ENCODE measurements at places on chromosomes 7 and 10.

- peak; percentile 53 for DNase-seq
These were observed 920.9 kb downstream of the LRMDA start for GRCh38 chr10:76352300-76352699.

GRCh38 chr10:124955243-124955642 lies 13.3 kb downstream of the ZRANB1 start:
- DNase-seq, result no peak

DNA sequence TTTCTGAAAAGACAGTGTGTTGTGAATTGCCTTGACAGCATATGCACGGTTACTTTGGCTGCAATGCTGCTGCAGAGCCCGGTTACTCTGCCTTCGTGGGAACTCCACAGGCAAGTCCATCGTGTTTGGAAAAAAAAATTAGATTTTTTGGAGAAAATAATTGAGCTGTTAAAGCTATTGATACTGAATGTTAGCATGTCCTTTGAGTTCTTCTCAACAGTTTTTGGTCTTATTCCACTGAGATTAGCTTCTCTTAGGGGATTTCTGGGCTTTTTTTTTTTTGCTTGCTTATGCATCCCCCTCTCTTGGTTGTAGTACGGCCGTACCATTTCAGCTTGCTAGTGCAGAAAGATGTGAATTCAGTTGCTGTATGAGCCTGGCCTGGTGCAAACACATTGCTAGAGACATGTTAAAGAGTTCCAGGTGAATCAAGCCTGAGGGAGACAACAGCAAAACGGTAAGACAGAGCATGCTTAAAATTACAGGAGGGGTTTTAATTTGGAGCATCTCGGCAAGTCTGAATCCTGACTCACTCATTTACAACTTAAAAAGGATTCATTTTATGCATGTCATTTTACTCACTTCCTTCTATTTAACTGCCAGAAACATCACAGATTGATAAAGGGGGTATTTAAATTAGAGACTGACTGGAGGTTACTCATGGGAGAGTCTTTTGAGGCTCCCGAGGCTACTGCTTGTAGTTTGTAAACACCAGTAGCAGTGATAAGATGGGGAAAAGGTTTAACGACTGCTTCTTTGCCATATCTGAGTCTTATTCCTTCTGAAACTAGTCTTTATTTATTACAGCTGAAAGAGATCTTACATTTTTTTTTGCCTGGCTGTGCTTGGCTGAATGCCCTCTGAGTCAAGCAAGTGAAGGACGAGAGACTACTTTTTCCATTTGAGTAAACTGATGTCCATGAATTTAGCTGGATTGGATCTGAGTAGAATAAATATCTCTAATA lies 113.7 kb downstream of the CDK14 start:
- peak; percentile 37 for DNase-seq

- DNase-seq, result no peak
These were observed 4.1 kb upstream of the CALML5 start for GRCh38 chr10:5503477-5503835.

DNA sequence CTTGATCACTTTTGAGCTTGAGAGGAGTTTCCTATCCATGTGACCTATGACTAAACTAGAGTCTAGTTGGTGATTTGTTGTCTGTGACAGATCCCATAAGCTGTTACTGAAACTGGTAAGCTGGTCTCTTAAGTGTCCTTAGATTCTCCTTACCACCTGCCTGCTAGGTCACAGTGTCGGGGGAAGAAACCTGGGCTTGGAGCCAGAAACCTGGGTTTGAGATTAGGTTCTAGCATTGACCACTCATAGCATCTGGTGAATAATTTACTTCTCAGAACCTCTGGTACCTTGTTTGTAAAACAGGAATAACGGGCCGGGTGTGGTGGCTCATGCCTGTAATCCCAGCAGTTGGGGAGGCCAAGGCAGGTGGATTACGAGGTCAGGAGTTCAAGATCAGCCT lies 21.8 kb upstream of the ITPRID1 start:
- DNase-seq, result no peak

DNA sequence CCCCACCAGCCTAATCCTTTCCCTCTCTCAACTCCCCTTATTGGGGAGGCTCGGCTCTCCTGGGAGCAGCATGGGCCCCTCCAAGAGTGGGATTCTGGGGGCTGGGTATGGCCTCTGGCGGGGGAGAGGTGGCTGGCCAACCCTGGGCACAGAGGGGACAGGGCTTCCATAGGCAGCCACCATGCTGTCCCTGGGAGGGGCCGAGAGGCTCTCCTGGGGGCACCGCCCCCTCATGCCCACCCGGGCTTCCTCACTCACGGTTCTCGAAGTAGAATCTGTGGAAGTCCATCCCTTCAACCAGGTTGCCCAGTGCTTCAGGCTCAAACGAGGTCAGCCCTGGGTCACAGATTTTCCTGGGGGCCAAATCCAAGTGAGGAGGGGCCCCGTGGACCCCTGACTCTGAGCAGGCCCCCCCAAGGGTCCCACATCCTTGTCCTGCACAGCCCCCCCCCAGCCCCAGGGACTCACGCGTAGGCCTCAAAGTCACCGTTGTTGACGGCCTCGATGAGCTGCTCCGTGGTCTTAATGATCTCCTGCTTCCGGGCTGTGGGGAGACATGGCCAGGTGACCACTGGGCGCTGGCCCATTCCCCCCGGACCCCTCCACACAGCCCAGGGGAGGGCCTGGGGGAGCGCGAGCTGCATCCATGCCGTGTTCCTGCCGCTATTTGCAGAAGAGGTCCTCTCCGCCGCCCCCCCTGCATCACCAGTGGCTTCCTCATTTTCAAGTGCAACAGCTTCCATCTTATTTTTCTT lies 19.8 kb downstream of the YKT6 start:
- DNase-seq, result no peak

GRCh38 chr10:3622845-3623621 lies 162.0 kb downstream of the KLF6 start:
- DNase-seq, result no peak

- peak; percentile 78 for DNase-seq
These were observed 82.7 kb downstream of the CPXM2 start for GRCh38 chr10:123808906-123809305.

DNA sequence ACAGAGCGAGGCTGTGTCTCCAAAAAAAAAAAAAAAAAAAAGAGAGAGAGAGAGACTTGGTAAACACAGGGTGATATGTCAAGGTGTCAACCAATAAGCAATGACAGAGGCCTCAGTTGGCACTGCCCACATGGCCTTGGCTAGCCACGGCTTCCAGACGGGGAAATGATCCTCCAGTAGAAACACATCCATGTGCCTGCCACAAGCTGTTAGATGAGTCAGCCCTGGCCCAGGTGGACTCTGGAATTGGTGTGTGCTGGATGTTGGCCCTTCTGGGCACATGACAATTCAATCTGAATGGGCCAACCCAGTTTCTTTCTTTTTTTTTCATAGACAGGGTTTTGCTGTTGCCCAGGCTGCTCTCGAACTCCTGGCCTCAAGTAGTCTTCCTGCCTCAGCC lies 13.7 kb downstream of the RFC2 start:
- DNase-seq, result no peak

DNA sequence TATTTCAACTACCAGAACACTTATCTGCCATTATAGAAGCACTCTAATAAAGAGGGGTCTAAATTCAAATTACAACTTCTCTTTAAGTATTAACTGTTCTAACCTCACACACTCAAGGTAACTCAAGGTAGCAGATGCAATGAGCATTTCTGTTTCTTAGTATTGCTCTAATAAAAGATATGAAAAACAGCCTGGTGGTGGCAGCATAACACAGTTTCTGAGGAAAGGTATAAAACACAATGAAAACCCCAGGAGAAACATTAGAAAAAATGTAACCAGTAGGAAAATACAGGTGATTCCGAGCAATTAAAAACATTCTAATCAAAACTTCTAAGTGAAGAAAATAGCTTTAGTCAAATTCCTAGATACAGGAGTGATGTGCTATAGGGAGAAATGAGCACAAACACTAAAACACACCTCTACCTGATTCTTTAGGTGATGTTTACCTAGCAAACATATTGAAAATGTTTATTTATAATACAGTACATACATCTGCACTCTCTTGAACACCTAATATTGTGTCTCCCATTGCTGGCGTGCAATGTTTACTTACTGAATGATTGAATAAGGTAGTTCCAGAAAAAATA lies 3.5 kb downstream of the MKRN1 start:
- DNase-seq, result peak; percentile 55

- peak; percentile 91 for DNase-seq
These were observed 39.5 kb upstream of the INSIG1 start for GRCh38 chr7:155258226-155258560.

DNA sequence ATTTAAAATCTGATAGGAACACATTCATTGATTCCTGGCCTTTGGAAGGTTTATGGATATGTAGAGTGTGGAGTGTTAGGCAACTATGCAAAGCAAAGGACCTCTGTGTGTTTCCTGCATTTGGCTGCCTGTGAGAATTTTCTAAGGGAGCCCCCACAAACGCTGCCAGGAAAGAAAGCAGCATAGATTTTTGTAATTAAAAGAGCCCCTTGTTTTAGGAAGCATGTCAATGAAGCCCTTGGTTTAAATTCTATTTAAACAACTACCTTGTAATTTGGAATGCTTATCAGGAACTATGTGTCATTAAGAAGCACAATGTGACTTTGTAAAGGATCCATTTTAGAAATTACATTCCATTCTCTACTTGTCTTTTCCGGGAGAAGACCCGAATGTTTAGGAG lies 742.5 kb downstream of the NXPH1 start:
- no peak for DNase-seq

- DNase-seq, result no peak
These were observed 15.8 kb upstream of the SLF2 start for GRCh38 chr10:100896876-100897461.

GRCh38 chr7:115043605-115044004 lies 121.7 kb downstream of the MDFIC start:
- DNase-seq, result no peak

DNA sequence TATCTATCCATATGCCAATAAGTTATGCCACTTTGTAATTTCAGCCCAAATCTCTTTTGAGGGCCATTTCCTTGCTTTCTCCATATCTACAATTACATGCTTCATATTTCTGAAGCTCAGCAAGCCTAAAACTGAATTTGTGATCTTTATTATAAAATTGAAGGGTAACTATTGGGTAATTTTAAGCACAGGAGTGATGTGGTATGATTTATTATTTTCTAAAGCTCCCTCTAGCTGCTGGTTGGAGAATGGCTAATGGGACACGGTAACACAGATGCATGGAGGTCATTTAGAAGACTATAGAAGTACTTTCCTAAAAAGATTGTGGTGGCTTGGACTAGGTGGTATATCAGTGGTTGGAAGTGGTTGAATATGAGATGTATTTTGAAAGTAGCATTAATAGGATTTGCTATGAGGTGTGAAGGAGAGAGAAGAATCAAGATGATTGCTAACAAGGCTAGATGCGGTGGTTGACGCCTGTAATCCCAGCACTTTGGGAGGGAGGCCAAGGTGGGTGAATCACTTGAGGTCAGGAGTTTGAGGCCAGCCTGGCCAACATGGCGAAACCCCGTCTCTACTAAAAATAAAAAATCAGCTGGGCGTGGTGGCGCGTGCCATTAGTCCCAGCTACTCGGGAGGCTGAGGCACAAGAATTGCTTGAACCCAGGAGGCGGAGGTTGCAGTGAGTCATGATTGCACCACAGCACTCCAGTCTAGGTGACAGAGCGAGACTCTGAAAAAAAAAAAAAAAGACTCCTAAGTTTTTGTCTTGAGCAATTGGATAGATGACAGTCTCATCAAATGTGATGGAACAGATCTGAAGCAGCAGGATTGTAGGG lies 13.9 kb downstream of the KLHDC10 start:
- no peak for DNase-seq

GRCh38 chr10:102631525-102632393 lies 12.5 kb upstream of the TRIM8 start:
- no peak for DNase-seq

DNA sequence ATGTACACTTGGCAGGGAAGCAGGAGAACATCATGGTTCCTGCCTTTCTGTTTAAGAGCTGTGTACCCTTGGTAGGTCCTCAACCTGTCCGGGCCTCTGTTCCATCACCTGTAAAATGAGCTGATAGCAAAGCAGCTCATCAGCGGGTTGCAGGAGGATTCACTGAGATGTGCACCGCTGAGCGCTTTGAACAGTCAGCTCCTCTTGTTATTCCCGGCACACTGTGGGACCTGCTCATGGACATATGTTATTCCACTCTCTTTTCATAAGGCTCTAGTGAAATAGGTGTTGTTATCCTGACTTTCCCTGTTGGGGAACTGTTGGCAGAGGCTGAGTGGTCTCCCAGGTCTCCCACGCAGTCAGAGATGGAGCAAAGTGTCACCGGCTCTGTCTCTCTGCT lies 497.5 kb upstream of the ZMIZ1 start:
- DNase-seq, result no peak

DNA sequence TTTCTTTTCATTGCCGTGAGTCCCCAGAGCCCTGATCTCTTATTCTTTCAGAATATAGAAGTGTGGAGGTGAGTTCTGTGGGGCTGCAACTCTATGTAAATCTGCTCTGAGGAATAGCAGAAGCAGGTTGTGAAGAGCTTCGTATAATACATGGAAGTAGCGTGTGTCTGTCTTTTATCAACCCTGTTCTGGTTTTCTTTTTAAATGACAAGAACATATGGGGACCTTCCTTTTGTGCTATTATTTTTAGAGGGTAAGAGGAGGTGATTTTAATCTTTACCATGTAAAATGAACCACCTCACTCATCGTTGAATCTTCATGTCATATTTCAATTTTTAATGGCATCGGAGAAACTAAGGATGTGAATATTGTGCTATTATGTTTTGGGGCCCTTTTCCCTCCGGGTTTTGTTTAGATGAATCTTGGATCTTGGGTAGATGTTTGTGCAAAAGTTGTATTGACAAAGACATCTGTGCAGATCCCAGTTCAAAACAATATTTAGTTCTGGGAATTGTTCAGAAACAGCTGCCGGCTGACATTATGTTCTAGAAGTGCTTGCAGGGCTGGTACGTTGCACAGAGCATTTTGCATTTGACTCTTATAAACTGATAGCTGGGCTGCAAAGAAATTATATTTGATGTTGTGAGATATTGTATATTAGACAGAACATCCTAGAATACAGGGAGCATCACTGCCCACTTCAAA lies 46.7 kb downstream of the PLXDC2 start:
- DNase-seq, result no peak

- peak; percentile 68 for DNase-seq
These were observed 39.2 kb upstream of the PPP1R3C start for GRCh38 chr10:91672021-91672608.

Data from AG08395 (cell line).